ENCODE measurements at places on chromosomes 16 and 17. TPM values are rescaled to one million over a fixed set of nuclear protein-coding genes. Genes with fewer than 3 reads are reported as not detected.

Gene UTS2R
- total RNA-seq: not detected

Gene RAI1
- 11.0 TPM for total RNA-seq

Gene BCL6B
- 1.3 TPM for total RNA-seq

Gene SLC2A4
- 0.15 TPM for total RNA-seq

Gene TPSD1
- total RNA-seq: not detected

Gene AANAT
- not detected for total RNA-seq

Gene THRA
- total RNA-seq: 13.4 TPM

Gene NPIPA7
- 3.8 TPM for total RNA-seq

Gene DNAH3
- not detected for total RNA-seq

Gene IL17C
- total RNA-seq: not detected

Gene RND2
- not detected for total RNA-seq

Gene ABCA3
- 6.1 TPM for total RNA-seq

Gene TMEM219
- 57.1 TPM for total RNA-seq

Gene SKAP1
- total RNA-seq: 71.7 TPM

GRCh38 chr16:13390093-13390985 is 488.9 kb downstream of the SHISA9 start:
- no peak for DNase-seq

DNA sequence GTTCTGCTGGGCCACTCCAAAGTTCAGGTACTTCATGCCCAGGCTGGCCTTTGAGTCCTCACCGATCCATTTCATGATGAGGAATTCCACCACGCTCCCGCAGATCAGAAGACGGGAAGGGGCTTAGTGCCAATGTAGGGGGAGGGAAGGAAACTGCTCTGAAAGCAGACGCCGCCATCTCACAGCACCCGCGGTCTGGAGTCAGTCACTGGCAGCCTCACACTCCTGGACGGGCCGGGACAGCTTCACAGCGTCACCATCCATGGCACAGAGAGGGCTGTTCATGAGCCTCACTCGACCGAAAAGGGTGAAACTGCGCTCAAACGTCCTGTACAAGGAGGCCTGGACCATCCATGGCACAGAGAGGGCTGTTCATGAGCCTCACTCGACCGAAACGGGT is 62.0 kb downstream of the RPH3AL start:
- no peak for DNase-seq

DNA sequence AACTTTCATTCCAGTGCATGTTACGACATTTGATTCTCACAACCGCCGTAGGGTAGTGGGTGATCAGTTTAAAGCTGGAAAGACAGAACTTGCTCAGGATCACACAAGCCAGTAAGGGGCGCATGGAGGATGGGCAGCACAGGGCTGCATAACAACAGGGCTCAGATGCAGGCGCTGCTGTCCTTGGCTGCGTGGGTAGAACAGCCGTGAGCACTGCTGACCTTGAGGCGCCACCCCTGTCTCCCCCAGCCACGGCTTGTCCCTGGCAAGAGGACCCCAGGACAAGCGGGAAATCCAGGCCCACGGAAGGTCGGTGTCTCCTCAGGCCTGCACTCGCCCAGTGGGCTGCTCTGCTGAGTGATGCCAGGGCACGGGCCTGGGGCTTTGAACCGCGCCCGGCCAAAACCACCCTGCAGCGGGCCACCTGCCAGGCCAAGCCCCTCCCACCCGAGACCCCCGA is 84.7 kb downstream of the LMF1 start:
- no peak for DNase-seq

- DNase-seq: no peak
These were observed 33.7 kb downstream of the KATNIP start for GRCh38 chr16:27583634-27584033.

GRCh38 chr16:31138621-31139578 is 3.4 kb upstream of the PRSS8 start:
- no peak for DNase-seq

GRCh38 chr16:4931381-4931780 is 5.6 kb downstream of the PPL start:
- DNase-seq: no peak

DNA sequence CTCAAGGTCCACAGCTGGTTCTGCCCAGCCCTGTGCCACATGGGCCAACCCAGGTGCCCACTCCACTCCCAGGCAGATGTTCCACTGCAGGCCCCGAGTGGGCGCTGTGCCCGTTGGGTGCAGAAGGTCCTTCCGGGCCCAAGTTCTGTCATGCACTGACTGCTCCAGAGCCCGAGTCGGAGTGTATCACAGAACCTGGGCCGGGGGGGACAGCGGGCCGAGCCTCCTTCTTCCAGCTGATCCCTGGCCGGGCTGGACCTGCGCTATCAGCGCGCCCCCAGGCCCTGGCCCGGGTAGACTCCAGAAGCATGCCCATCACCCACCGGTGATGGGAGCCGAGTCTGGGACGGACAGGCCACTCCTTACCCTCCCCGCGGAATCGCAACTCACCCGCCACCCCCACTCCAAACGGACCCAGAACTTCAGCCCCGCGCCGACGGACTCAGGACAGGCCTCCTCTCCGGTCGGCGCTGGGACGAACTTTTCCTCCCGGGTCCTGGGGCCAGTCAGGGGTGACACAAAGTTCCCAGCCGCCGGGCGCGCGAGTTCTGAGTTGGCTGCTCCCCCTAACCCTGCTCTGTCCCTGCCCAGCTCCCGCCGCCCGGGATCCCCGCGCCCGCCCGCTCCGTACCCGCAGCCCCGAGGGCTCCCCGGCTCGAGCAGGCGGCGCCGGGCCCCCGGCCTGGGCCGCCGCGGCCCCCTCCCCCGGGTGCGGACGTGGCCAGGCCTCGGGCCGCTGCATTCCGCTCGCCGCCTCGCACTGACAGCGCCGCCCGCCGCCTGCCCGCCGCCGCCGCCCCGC is at the start of gene COPZ2:
Gene COPZ2, minus strand, starts transcription at position 762 of the 802 bp plus-strand sequence. Its CDS starts 20 bp downstream, at position 742.
- DNase-seq: peak; percentile 76

- no peak for DNase-seq
These were observed 20.4 kb downstream of the CDH5 start for GRCh38 chr16:66386629-66387622.

GRCh38 chr17:35764123-35764991 is 3.7 kb downstream of the C17orf50 start:
- DNase-seq: peak; percentile 91

GRCh38 chr16:50271148-50272041 is 5.0 kb downstream of the ADCY7 start:
- no peak for DNase-seq

DNA sequence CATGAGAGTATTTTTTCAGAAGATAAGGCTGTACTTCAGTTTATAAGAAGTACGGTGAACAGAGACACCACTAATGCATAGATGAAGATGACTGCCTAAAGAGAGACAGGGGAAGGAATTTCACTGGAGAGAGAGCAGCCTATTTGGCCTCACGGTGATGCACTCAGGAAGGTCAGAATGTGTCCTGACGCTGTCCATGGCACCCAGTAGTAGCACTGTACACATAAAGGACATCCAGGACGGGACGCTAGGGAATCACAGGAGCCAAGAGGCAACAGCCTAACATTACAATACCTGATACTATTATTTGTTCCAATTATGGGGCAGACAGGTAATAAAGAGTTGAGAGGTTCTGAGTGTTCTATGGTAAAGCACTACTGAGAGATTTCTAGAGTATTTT is 24.9 kb upstream of the LRRC37A start:
- DNase-seq: no peak

GRCh38 chr17:38800237-38800760 is 943 bp upstream of the PIP4K2B start:
- no peak for DNase-seq

- peak; percentile 47 for DNase-seq
These were observed 18.3 kb downstream of the ZSWIM7 start for GRCh38 chr17:15981208-15981607.

DNA sequence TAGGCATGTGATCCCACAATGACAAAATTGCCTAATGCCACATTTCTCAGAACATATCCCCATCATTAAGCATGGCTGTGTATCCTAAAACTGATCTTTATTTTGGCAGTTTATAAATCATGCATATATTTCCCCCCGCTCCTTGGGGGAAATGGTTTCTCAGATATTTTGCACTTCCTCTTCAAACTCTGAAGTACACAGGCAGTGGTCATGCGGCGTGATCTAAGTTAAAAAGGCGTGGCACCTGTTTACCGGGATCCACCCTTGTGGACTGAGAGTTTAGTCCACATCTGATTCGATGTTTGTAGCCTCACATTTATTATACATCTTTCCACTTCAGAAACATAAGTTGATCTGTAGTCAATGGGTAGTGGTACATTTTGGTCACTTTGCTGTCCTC is 51.4 kb downstream of the USP10 start:
- no peak for DNase-seq

- DNase-seq: no peak
These were observed 111.7 kb downstream of the NLK start for GRCh38 chr17:28154214-28154613.

GRCh38 chr17:82933911-82934310 is 94.1 kb upstream of the ZNF750 start:
- no peak for DNase-seq

DNA sequence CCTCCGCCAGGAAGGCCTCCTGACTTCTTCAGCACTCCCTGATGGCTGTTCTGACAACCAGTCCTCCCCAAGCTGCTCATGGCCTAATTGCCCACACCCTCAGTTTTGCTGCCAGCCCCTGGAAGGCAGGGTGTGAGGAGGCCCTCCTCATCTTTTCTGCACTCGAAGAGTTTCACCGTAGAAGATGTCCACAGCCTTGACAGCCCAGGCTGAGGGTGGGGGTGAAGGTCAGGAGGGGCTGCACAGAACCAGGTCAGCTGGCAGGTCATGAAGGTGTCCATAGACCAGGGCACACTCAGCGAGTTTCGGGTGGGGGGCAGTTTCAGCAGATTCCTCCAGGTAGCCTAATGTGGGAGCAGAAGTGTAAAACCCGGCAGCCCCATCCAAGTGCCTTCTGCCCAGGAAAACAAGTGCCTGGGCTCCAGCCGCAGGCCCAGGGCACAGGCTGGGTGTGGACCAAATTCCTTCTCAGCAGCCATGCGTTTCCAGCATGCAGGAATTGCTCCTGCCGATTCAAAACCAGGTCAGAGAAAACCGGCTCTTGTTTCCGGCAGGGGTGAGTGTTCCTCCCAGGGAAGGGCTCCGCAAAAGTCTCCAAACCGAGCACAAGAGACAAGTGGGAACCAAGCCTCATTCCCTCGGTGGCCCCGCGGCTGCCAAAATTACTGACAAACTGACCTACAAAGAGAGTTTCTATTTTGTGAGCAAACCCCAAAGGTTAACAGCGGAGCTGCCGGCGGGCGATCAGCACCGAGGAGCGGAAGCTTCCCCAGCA is 228.8 kb downstream of the C16orf78 start:
- DNase-seq: no peak

DNA sequence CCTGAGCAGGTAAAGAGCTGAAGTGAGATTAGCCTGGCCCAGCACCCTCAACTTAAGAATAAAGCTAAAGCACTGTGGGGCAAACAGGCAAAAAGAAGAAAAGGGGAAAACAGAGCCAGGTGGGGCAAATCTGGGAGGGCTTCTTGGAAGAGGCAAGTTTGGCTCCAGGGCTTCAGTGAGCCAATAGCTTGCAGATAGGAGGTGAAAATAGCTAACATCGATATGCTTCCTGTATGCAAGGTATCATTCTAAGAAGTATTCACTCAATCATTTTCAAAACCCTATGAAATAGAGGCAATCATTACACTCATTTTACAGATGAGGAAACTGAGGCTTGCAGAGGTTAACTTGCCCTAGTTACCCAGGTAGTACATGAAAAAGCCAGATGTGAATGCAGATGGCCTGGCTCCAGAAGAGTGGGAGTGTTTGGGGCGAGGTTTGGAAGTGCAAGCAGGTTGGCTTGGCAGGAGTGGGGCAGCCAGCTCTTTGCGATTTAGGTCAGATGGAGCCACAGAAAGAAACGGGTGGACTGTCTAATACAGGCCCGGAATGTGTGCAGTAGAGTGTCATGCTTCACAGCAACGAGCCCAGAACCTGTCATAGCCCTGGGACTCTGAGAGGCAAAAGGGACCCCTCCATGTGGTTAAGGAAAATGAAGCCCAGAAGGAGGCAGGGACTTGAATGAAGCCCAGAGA is 5.7 kb downstream of the WNT3 start:
- DNase-seq: no peak

DNA sequence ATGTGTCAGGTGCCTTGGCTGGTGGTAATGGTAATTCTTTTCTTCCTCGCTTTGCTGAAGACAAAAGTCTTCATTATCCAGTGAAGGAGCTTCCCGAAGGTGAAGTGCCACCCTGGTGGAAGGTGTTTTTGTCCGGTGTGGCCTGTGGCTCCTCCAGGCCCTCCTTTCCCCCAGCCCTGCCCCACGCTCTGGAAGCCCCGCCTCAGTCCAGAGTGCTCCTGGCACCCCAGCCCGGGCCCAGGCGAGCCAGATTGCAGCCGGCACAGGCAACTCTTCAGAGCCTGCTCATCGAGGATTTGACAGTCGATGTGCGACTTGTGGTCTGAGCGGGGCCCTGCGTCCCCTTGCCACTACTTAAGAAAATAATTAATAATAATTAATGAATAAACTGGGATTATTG is 93.7 kb downstream of the MGAT5B start:
- no peak for DNase-seq

DNA sequence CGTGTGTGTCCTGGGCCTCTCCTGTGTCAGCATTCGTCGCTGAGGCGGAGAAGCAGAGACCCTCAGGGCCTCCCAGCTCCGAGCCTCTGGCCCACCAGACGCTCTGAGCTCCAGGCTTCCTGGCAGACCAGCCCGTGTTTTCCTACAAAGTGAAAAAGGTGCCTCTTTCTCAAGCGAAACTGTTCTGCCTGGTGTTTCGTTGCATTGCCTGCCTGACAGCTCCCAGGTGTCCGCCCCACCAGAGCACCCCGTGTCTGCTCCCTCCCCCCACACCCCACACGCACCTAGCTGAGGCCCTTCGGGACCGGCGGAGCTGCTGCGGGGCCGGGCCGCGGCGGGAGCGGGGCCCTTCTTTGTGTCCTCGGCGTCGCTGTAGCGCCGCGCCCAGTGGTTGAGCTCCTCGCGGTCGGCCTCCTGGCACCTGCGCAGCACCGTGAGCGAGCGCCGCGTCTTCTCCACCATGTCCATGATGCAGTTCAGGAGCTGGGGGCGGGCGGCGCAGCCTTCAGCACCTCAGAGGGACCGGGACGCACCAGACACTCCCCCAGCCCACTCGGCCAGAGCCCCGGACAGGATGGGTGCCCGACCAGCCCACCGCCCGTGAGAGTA is 14.7 kb upstream of the PABPN1L start:
- no peak for DNase-seq

- DNase-seq: no peak
These were observed 22.2 kb upstream of the ADCY7 start for GRCh38 chr16:50244140-50244503.

DNA sequence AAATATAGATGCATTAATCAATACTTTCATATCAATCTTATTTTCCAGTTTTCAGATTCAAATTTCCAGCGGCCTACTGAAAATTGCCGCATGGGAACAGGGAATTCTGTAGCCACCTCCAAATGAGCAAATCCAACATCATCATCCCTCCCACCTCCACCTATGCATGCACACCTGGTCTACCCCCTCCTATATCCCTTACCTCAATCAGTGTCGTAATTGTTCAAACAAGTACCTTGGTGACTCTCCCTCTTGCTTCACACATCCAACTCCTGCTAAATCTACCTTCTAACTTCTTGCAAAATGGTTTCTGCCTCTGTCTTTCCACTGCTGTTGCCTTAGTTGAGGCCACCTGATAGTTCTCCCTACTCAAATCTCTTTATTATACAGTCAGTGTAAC is 160.1 kb downstream of the SOX9 start:
- no peak for DNase-seq

All from activated CD4-positive, alpha-beta memory T cell treated with anti-CD3 and anti-CD28 coated beads for 36 hours (primary cell).